Thymus (tissue), 14 donors: ENCODE measurements at places on chromosomes 1 and 21. TPM values are rescaled to one million over a fixed set of nuclear protein-coding genes. Genes with fewer than 3 reads are reported as not detected.

DNA sequence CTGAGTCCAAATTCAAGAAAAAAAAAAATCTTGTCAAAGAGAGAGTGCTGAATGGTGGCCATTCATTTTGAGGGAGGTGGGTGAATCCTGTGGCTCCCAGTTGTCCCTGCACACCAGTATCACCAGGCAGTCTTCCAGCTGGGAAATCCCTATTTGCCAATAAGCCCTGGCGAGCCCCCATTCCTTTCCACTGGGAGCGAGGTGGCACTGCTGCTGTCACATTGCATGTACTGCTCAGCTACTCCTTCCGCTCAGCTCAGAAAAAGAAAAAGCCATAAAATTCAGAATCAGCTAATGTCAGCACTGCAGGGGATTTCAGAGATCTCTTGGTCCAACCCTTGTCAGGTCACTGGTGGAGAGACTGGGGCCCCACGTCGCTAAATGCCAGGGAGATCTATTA is 298.5 kb downstream of the OMA1 start:
- no peak for DNase-seq

LCK gene
- total RNA-seq: 467 TPM

DNA sequence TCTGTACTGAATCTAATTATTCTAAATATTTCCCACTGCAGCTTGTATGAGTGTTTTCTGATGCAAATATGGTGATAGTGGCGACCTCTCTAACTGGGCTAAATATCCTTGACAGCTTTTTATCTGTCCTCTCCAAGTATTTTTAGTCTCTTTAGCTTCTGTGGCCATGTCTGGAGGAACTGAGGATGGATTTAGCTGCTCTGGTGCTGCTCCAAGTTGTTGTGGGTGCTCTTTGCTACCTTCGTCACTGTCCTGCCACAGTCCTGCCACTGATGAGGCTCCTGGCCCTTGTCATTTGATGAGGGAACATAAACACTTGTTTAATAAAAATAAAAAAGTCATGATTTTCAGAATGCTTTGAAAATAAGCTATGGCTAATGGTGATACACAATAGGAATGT is 15.9 kb downstream of the CAMTA1 start:
- no peak for DNase-seq

DNA sequence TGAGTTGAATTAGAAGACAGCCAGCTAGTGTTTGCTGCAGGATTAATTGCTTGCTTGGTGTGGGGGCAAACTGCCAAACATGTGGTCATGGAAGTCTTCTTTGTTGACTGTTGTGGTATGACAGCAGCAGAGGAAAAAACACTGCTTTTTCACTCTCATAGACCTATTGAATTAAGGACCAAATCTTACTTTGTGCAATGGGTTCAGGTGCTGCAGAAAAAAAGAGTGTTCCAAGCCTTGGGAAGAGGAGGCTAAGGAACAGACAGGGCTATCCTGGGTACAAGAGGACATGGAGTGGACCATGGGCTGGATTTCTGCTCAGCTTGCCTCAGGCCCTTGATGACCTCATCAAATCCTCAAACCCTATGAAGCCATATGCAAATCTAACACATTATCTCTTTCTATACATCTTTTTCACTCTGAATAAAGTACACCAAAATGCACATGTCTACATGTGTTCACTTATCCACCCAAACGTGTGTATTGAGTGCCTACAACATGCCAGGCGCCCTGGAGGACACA is 61.5 kb downstream of the SIPA1L2 start:
- DNase-seq: no peak

GRCh38 chr1:10755970-10756521 is 40.4 kb downstream of the CASZ1 start:
- DNase-seq: peak; percentile 27

VANGL2 gene
- total RNA-seq: 2.0 TPM

TMEM82 gene
- total RNA-seq: not detected

DNA sequence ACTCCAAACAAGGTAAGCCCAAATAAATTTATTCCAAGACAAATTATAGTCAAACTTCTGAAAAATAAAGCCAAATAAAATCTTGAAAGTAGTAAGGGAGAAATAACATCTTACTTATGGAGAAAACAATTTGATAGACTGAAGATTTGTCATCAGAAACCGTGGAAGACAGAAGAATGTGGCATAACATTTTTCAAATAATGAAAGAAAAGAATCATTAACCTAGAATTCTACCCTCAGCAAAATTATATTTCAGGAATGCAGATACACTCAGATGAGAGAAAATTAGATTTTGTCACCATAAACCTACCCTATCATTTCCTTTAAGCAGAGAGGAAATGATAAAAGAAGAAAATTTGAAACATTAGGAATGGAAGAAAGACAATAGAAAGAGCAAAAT is 27.3 kb upstream of the PADI1 start:
- no peak for DNase-seq

GRCh38 chr1:30657131-30658013 is 66.0 kb downstream of the MATN1 start:
- DNase-seq: no peak

DNA sequence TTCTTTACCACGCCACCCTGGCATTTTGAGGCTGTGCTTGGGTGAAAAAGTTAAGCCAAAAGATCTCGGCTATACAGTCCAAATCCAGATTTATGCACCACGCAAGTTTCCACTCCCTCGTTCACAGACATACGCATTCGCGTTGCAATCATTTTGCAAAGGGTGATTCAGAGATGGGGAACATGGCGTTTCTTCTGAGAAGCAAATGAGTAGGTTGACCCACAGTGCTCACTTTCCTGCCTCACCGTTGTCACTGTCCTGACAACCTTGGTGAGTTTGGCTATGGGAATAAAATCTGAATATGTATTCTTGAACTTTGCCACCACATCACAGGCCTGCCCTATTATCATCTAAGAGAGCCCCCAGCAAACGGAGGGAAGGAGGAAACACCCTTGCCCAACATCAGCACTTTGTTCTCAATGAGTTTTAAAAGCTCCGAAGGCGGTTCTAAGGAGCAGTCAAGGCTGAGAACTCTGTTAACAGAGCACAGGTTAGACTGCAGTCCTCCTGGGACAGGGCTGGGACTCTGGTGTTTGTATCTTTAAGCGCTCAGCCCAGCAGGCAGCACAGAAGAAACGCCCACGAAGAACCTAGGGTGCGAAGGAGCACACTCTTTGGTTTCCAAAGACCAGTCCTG is 86.4 kb downstream of the RUNX1 start:
- DNase-seq: no peak

KRTAP12-2 gene
- not detected for total RNA-seq

DNA sequence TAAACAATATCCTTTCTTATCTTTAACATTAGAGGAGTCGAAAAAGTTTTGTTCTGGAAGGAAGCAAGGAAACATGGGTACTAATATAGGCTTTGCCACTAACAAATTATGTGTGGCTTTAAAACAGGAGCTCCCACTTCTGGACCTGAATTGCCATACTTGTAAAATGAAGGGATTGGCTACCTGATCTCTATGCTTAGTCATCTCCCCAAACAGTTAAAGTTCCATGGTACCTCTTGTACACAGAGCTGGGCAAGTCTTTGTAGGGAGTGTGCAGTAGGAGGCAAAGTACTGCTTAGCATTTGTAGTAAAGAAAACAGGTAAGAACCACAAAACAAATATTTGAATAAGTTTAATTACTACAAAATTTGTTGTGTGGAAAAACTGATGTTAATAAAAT is 81.3 kb downstream of the MAST2 start:
- DNase-seq: no peak

DNA sequence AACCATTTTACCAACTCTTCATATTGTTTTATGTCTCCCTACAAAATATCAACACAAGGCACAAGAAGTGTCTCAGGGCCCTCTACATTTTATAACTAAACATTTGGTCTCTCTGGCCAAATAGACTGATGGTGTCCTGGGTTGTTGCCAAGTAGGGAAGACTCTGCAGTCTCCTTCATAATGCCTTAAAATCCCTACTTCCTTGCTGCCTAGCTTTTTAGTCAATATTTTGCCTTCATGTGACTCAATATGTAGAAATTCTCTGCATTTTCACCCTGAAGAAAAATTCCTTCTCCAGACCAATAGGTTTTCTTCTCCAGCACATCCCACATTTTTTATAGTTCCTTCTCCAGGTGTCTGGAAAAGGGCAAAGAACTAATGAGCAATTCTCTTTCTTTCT is 72.6 kb upstream of the IPO9 start:
- DNase-seq: no peak

GRCh38 chr21:33924766-33925100 is 9.1 kb upstream of the ATP5PO start:
- DNase-seq: no peak

- no peak for DNase-seq
Observed at GRCh38 chr1:214491468-214492146, 59.8 kb downstream of the PTPN14 start.

GRCh38 chr1:172630056-172630818 is 28.7 kb upstream of the FASLG start:
- no peak for DNase-seq

GALE gene
- 22.1 TPM for total RNA-seq

LCE1A gene
- not detected for total RNA-seq

DNA sequence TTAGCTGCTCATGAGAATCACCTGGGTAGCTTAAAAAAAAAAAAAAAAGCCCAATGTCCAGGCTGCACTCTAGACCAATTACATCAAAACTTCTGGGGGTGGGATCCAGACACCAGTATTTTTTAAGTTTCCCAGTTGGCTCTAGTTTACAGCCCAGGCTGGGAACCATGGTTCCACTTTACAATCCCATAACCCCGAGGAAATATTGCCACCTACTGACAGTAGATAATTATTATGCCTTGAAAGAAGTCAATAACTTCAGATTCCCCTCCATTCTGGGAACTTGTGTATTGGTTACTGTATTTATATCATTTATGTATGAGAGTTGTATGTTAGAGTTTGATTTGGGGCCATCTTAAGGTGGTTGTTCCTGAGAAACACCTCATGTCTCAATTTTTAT is 100.2 kb downstream of the SPATA46 start:
- no peak for DNase-seq

- DNase-seq: no peak
Observed at GRCh38 chr1:162004441-162004950, 19.2 kb downstream of the OLFML2B start.

- no peak for DNase-seq
Observed at GRCh38 chr1:10635085-10635896, 160.5 kb downstream of the PEX14 start.

ARHGAP30 gene
- 65.7 TPM for total RNA-seq

DNA sequence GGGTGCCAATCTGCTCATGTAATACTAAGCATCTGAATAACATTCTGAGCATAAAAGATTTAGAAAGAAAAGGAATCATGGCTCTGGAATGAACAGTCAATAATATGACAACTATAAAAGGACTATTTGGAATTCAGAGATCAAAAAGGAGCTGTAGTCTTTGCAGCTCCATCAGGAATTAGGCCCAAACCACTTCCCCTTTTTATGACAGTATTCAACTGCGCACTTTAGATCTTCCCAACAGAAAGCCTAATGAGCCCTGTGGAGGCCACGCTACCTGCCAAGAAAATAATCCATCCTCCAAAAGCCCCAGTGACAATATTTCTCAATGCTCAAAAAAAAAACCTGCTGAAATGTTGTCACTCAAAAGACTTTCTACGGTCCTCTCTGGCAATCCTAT is 163.2 kb downstream of the SNX7 start:
- no peak for DNase-seq

DNA sequence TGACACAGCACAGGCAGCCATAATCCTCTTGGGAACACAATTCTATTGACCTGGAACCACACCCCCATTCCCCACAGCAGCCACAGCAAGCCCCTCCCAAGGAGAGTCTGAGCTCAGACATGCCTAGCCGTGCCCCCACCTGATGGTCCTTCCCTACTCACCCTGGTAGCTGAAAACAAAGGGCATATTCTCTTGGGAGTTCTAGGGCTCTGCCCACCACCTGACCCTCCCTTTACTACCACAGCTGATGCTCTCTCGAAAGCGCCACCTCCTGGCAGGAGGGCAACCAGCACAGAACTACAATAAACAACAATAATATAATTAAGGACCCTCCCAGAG is 184.8 kb upstream of the COA6 start:
- no peak for DNase-seq

DNA sequence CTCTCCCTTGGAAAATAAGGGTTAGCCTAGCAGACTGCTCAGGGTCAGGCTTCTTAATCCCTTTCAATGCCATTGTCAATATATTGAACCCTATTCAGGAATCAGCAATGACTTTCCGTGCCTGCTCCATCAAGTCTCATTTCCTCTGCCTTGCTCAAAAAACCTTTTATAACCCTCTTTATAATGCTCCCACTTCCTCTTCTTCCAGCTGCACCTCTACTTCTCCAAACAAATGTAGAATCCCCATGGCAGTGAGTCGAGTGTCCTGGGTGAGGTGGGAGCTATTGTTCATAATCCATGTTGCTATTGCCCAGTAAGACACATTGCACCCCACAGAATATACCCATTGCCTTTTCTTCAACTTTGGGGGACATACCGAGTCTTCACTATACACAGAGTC is 58.6 kb downstream of the OLIG1 start:
- DNase-seq: no peak

DNA sequence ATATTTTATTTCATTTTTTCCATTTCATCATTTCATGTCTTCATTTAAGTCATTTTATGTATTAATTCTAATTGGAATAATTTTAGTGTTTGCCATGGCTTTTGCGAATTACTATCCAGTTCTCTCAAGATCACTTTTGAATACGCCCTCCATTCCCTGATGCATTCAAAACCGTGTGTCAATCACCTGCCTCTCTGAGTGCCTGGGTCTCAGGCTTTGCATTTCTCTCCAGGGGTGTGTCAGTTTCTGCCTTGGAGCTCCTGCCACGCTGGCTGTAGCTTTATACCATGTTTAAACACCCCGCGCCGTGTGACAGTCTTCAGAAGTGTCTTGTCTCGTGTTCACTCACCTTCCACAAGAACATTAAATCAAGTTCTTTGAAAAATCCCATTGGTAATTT is 7.4 kb upstream of the DNMT3L start:
- DNase-seq: no peak

DNA sequence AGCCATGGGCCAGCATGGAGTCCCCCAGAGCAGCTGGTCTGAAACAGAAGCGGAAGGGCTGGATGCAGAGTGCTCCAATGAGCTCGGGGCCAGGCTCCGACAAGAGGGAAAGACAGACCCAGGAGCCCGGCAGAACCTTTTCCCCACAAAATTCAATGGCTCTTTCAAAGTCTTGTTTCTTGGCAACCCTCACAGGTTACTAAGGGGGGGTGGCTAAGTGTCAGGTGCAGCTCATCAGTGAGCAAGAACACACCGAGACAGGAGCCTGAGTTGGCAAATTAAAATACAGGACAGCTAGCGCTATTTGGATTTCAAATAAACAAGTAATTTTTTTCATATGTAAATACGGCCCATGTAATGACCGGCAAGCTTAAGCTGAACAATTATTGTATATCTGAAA is 27.3 kb downstream of the PGBD5 start:
- DNase-seq: no peak

GRCh38 chr1:40385437-40386358 is 12.2 kb downstream of the SMAP2 start:
- peak; percentile 93 for DNase-seq

GRCh38 chr1:43912607-43913006 is 21.0 kb upstream of the ARTN start:
- DNase-seq: no peak

KCNH1 gene
- 0.85 TPM for total RNA-seq
